ENCODE measurements at places on chromosomes 3 and 15.
A peak's percentile ranks its signal among the peaks of the same experiment; 100 is the strongest.

DNA sequence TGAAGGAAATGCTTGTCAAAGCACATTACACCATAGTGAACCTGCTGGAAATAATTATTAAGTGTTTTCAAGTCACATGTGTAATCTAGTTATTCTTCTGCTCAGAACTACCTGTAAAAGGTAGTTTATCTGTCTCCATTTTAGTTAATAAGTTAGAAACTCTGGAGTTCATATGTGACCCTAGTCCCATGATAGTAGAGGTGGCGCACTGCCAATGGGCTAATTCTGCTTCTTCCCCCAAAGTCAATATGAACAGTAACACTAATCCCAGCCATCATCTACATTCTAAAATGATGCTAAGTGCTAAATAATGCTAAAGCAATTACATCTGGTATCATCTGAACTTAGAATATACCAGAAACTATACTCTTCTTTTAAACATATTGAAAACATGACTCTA lies 361.0 kb upstream of the NECTIN3 start:
- no peak for DNase-seq

DNA sequence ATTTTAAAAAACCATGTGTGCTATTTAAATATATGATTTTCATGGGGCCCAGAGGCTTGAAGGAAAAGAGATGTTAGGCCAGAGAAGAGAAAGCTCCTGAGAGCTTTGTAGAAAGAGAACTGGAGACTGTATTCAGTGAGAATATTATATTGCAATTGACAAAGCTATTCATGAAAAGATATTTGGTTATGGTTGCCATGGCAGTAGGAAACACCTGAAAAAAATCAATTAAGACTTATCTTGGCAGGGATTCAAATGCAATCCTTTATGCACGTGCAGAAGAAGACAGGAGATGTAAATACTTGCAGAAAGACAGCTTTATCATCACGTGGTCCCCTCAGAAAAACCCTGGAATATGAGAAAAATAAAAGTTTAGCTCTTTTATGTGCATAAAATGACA lies 636.0 kb upstream of the TBL1XR1 start:
- DNase-seq, result no peak

DNA sequence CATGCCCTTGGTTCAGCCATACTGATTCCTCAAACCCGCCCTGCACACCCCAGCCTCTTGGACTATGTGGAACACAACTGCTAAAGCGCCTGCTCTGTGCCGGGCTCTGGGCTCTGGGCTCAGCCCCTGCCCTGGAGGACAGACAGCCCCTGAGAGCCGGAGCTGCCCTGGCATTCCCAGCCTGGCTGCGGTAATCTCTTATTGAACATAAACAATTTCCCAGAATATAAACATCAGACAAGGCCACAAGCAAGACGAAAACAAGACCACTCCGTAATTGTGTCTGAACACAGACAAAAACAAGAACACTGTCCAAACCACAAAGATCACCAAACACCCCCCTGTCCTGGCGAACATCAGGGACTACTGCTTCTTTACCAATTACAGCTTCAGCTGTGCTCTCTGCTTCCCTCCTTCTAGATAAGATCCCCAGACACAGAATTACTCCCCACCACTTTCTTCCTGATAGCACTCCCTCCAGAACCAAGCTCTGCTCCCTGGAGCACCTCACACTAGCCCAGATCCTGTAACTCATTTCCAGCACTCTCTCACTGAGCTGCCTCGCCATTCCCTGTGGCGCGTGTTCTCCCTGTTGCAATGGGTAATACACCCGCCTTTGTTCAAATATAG lies 57.1 kb upstream of the TLE3 start:
- DNase-seq, result no peak

- DNase-seq, result peak; percentile 52
Measured at GRCh38 chr15:79896634-79897379, at the start of gene MTHFS. Gene MTHFS (minus strand): TSS chr15:79897014. CDS start chr15:79896988, 26 bp downstream.

- no peak for DNase-seq
Measured at GRCh38 chr3:127115691-127116351, 77.1 kb upstream of the PRR23E start.

- DNase-seq, result no peak
Measured at GRCh38 chr15:53378096-53378800, 381.2 kb downstream of the WDR72 start.

DNA sequence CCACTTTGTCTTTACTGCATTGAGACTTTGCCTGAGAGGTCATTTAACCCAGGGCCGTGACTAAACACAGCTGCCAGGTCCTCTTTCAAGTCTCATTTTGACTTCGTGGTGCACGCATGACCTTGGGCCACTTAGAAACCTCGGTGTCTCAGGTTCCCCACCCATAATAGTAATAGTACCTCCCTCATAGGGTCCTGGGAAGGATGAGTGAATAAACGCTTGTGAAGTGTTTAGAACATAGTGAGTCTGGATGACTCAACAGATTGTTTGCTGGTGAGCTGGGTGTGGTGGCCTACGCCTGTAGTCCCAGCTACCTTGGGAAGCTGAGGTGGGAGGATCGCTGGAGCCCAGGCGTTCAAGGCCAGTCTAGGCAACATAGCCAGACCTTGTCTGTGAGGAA lies 56.3 kb downstream of the BDH1 start:
- no peak for DNase-seq

- no peak for DNase-seq
Measured at GRCh38 chr15:84879088-84879780, 5.2 kb upstream of the SLC28A1 start.

DNA sequence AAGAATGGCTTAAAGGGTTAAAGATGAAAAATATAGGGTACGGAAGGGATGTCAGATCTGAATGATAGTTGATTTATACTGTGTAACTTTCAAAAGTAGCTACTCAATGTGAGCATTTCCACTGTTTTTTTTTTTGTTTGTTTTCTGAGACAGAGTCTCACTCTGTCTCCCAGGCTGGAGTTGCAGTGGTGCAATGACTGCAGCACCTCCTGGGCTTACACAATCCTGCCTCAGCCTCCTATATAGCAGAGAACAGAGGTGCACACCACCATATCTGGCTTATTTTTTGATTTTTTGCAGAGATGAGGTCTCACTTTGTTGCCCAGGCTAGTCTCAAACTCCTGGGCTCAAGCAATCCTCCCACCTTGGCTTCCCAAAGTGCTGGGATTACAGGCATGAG lies 9.9 kb upstream of the PXK start:
- DNase-seq, result no peak

DNA sequence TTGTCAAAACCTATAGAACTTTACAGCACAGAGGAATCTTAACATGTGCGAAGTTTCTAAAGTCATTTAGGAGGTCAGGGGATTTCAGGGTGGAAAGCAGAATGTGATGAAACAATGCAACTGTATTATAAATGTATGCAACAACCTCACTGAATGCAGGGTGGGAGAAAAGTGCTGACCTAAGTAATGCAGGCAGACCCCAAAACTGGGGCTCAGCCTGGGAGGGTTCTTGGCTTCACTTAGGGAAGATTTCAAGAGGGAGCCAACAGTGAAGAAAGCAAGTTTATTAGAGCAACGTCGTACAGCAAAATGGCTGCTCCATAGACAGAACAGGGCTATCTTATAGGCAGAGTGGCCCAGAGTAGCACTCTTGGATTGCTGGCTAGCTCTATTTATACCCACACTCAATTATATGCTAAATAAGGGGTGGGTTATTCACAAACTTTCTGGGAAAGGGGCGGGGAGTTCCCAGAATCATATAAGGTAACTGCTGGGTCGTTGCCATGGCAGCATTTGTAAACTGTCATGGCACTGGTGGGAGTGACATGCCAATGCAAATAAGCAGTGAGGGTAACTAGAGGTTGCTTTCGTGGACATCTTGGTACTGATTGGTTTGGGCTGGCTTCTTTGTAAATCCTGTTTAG lies 14.2 kb upstream of the CAND2 start:
- no peak for DNase-seq

GRCh38 chr3:18425641-18426257 lies 610 bp upstream of the SATB1 start:
- DNase-seq, result peak; percentile 61
